ENCODE measurements at places on chromosomes 1 and 21.

- no peak for DNase-seq
Measured at GRCh38 chr1:183138301-183138700, 47.8 kb upstream of the LAMC2 start.

GRCh38 chr1:180208264-180208663, 21.8 kb upstream of the LHX4 start:
- DNase-seq = no peak

GRCh38 chr1:207455183-207455754, 1.1 kb downstream of the CR2 start:
- no peak for DNase-seq

GRCh38 chr1:240030236-240030635, 61.4 kb upstream of the FMN2 start:
- DNase-seq = no peak

GRCh38 chr21:28439788-28440187, 552.9 kb downstream of the LTN1 start:
- DNase-seq = no peak

GRCh38 chr1:205271277-205271676, 43.5 kb downstream of the TMCC2 start:
- no peak for DNase-seq

GRCh38 chr21:32256873-32257620, 21.8 kb downstream of the MIS18A start:
- DNase-seq = no peak

DNA sequence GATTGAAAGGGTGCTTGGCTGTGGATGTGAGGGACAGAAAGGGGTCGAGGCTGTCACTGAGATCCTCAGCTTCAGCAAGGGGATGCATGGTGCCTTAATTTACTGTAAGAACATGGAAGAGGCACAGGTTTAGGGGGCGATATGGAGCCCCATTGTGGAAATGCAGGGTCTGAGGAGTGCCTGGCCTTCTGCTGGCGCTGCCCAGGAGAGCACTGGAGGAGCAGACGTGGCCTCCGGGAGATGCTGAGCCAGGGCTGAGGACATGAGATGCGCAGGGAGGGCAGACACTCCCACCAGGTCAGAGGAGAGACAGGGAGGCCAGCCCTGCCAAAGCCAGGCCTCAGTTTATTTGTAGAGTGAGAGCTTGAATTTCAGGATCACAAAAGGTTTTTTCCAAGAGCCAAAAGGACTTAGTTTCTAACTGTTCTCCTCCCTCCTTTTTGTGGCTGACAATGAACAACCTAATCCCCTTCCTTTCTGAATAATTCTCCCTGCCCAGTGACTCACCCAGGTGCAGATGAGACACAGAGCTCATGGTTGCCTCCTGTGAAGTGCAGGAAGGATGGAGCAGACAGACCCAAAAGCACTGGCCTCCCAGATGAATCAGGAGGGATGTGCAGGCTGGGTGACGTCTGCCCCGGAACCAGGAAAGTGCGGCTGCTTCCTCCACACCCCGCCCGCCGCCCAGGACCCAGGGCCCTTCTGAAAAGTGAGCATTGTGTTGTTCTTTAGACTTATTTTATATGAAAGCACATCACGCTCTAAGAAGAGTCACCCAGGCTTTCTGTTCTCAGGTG, 73.0 kb upstream of the TMPRSS2 start:
- DNase-seq = no peak

DNA sequence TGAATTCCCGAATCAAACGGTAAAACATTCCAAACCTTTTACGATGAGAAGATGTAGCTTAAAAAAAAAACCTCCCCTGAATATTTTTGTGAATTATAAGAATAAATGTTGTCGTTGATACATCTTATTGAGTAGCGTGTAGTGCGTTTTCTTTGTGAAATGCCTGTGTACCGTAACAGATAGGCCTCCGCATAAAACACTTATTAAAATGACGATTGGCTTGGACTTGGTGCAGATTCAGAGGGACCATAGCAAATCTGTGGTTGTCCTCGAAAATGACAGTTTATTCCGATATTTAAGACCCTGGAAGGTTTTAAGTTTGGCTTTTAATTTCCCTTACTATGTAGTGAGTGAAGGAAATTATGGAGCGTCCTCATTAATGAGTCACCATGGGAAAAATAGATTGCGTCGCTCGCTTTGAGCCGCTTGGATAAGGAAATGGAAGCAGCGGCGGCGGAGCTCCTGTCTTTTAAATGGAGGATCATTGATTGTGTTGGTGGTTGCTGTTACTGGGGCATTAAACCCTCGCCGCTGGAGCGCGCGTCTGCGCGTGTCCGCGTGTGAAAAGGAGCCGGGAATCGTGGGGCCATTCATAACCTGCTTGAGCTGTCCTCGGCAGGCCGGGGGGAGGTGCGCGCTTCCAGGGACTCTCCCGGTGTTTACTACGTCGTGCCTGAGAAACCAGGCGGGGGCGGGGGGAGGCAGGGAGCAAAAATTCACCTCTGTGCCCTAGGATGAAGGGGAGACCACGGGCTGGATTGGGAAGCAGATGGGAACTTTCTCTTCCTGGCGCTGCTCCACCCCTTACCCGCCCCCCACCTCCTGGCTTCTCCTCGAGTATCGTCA, 1.6 kb downstream of the SPEN start:
- no peak for DNase-seq

DNA sequence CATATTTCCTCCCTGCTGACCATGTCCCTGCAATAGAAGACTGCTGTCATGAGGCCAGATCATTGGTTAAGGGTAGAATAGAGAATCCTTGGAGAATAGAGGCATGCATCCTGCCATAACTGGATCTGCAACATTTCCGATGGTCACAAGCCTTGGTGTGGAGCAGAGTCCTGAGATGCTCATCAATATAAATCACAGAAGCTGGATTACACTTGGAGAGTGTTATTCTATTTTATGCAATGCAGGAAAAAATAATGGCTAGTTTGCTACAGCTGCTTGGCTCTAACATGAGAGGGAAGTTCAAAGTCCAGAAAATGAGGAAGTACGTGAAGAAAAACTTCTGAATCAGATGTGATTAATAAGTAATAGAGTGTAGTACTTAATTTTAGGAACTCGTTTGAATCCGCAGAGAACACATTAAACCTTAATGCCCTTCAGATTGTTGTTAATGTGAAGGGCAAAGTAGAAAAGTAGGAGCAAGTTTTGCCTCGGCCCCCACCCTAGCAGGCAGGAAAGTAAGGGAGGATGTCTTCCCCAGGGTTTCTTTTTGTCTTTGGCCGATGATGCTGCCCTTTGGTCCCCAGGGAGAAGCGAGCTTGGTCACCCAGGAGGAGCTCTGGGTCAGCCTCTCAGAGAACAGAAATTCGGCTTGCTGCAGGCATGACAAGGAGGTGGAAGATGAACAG, 59.5 kb downstream of the KCNK1 start:
- no peak for DNase-seq

GRCh38 chr21:45154511-45155508, 80.4 kb downstream of the ADARB1 start:
- DNase-seq = no peak

DNA sequence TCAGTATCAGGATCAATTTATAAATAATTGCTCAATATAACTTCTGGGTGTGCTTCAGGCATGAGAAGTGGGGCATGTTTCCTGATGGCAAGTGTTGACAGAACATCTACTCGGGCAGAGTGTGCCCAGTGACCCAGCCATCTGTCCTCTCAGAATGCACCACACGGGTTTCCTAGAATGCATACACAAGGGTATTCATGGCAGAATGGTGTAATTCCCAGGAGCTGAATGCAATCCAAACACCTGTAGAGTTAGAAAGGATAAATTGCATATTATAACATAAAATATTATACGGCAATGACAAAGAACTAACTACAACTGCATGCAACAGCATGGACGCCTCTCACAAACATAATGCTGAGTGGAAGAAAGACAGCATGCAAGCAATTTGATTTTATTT, 391.9 kb downstream of the SIPA1L2 start:
- DNase-seq = no peak

DNA sequence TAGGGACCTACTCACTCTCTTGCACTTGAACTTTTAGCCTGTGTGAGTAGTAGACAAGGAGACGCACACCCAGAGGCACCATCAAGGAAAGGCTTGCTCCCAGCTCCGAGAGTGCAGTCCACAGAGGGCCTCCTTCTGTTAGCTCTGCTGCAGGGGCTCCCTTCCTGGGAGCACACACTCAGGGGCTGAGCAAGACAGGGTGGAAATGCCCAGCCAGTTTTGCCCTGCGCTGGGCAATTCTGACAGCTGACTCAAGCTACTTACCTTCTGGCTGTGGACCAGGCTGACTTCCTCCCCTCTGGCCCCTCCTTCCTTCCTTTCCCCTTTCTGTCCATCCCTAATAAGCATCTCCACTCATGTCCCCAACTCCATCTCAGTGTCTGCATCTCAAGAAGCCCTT, 449.1 kb downstream of the PTPRU start:
- no peak for DNase-seq

DNA sequence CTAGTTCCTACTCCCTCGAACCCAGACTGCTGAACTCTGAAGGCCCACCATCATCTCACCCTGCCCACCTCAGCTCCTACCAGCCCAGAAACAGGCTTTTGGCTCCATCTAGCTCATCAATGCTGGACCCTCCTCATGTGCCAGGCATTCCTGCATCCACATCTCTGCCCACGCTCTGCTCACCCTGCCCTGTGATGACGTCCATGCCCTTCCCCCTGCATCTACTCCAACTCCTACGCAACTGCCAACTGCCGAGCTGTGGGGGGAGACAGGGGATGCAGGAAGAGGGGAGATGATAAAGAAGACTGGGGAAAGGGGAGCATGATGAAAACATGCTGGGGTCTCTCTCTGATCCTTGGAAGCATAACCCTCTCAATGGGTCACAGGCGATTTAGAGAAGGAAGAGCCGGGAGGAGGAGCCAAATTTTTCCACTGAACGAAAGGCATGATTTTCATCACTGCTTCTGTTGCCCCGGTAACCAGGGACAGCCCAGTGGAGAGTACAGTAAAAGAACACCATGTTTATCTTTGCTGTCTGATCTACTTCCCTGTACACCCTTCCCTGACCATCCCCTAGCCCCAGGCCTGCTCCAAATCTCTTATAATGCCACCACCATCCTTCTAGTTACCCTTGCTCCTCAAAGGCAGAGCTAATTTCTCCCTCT, 44.3 kb downstream of the CD34 start:
- DNase-seq = no peak

GRCh38 chr1:89262643-89263042, 10.0 kb downstream of the GBP5 start:
- DNase-seq = no peak

GRCh38 chr1:26281091-26281958, 1.4 kb downstream of the SH3BGRL3 start:
- DNase-seq = no peak

DNA sequence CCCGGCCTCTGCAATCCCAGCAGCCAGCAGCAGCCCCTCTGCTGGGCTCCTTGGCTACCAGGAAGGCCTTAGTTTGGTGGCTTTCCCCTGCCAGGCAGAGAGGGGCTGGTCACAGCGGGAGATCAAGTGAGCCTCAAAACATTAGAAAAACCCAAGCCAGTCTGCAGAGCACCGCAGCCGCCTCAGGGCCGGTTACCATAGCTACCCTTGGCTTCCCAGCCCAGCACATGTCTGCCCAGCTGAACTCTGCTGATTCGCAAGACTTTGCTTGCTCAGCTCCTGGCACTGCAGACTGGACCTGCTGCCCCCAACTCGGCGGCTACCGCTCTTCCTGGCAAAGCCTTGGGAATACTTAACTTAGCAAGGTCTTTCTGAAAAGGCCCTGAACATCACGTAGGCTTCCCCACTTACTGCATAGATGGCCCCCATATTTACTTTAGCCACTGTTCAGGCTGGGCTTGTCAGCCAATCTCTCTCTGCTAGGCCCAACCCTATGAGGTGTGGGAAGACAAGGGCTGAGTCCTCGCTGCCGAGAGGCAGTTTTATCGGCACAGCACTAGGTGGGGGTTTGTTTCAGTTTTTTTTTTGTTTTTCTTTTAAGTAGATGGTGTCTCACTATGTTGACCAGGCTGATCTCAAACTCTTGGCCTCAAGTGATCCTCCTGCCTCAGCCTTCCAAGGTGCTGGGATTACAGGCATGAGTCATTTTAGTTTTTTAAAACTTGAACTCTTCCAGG, 28.6 kb upstream of the PLEKHG5 start:
- no peak for DNase-seq

- DNase-seq = no peak
Measured at GRCh38 chr1:22685591-22686059, 25.0 kb upstream of the EPHB2 start.

DNA sequence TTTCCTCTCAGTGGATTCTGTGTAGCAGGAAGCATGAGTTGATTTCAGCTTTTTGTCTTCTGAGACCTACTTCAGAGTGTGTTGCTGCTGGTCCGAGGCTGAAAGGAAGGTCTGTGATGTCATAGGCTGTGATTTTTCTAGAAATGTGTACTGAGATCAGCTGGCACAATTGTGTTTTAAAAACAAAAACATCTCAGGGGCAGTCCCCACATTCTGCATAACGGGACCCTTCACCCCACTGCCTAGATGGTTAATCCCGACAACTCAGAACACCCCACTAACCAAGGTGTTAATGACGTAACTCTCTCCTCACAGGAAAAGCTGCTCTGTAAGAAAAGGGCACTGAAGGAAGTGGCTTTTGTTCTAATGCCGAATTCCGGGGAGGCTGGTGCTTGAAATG, 59.8 kb upstream of the PPP2R5A start:
- DNase-seq = no peak

DNA sequence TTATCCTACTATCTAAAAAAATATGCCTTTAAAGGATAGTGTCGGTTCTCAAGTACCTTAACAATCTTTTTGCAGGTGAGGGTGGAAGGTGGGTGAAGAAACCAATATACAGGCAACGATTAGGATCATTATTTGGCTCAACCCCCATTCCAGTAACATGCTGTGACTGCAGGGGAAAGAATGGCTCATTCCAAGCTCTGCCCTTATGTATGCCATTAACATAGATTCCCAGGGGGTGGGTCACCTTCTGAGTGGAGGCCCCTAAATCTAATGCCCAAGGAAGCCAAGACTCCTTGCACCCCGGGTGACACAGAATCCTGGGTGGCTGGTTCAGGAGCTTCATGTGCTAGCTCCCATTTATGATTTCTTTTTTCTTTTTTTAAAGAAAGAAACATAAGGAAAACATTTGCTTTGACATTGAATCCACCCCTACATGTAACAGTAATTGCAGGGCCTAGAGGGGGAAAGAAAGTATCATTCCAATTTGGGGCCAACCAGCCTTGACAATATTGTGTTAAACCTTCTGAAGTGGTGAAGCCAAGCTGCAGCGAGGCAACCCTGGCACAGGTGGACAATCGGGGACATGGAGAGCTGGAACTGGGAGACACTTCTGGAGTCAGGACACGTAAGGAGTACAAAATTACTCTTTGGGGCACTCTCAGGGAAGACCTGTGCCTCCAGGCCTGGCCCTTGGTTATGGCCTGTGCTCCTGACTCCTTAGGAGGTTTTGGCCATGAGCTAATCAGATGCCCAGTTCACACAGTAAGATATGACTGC, 200.3 kb downstream of the PBX1 start:
- no peak for DNase-seq
